ENCODE measurements at places on chromosomes 11 and 22.

- no peak for DNase-seq
Measured at GRCh38 chr11:14645015-14645912, 1.7 kb downstream of the PDE3B start.

- no peak for DNase-seq
Measured at GRCh38 chr11:100232006-100232405, 455.1 kb upstream of the ARHGAP42 start.

- no peak for DNase-seq
Measured at GRCh38 chr22:20094197-20094807, 14.3 kb downstream of the DGCR8 start.

- no peak for DNase-seq
Measured at GRCh38 chr11:131581046-131581445, 210.6 kb downstream of the NTM start.

DNA sequence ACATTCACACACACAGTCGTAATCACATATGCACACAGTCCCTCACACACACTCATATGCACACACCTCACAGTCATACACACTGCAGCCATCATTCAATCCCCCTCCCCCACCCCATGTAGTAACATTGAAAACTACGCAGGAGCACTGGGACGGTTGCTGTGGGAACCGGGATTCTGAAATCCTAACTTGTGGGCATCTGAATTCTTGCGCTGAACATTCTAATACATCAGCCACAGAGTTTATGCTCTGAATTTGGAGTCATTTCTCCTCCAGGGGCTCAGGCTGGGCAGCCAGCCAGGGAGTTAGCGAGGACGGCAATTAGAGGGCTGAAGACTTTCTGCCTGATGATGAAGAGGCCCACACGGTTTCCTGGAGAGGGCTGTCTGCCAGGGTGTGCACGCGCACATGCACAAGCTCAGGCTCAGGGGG is 32.7 kb downstream of the CD6 start:
- no peak for DNase-seq

DNA sequence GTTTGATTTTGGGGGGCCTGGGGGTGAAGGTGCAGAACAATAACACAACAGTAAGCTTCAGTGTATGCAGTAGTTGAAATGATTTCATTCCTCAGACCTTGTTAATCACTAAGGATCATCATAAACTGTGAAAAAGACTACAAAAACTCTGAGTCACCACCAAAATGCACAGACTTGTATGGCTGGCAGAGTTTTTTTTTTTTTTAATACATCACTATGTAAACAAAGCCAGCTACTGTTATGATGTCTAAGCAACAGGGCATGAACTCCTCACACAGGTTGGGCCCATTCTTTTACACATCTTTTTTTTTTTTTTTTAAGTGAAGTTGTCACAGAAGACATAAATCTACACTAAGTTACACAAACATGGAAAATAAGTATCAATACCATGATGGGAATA is 311.9 kb downstream of the GUCY1A2 start:
- DNase-seq = no peak

GRCh38 chr11:18384157-18384641 is 10.2 kb upstream of the LDHA start:
- DNase-seq = peak; percentile 86

DNA sequence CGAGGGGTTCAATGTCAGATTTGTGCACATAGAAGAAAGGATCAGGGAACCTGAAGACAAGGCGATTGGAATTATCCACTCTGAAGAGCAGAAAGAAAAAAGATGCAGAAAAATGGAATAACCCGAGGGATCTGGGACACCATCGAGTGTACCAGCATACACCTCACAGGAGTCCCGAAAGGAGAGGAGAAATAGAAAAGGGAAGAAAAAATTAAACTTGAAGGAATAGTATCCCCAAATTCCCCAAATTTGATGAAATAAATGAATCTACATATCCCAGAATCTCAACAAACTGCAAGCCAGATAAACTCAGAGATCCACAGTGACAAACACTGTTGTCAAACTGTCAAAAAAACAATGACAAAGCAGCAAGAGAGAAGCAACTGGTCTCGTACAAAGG is 21.4 kb downstream of the IL17REL start:
- no peak for DNase-seq

DNA sequence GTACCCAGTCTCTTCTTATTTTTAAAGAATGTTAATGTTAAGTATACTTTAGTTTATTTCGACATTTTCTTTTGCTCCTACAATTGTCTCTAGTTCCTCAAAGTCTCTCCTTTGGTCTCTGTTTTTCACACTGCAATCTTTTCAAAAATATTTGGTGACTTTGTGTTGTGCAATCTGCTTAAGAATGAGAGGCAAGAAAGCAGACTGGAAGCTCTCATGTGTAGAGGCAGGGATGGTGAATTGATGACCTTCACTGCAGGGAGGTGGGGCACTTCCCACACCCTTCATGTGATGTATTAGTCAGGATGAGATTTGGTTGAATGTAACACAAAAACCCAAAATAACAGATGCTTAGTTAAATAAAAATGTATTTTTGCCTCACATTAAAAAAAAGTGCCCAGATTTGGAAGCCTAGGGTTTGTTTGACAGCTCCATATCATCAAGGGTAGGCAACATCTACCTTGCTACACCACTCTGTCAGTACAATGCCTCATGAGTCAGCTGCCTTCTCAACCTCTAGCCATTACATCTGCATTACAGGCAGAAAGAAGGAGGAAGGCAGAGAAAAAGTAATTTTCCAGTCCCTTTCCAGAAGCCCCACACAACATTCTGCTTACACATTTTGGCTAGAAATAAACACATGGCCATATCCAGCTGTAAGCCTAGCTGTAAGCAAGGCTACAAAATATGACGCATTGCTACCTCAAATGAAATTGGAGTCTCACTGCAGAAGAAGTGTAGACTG is 3.8 kb upstream of the MMP27 start:
- DNase-seq = no peak

DNA sequence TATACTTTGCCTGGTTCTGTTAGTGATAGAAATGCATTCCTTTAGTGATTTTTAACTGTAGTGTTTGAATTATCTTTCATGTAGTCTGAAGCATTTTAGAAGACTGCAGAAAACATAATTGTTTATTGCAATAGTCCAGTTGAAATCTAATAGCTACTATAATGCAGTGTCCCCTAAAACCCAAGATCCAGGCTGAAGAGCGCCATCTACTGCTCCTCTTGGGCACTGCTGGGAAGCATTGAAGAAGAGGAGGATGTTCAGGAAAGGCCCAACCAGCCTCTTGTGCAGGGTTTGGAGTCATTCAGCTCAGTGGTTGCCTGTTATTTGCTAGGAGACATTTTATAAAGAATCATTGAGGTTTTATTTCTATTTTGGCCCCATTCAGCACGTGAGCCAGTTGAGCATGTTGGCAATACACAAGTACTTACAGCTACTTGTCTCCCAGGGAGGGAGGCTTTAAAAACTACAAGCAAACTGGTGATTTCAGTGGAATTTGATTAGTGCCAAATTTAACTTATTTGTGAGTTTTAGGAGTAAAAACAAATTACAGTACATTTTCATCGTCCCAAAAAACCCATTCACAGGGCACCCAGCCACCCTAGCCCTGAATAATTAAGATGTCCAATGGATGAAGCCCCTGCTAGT is 74.9 kb upstream of the HORMAD2 start:
- DNase-seq = peak; percentile 88

Data from osteocyte (in vitro differentiated cells).